ENCODE measurements at places on chromosomes 3 and 15.

DNA sequence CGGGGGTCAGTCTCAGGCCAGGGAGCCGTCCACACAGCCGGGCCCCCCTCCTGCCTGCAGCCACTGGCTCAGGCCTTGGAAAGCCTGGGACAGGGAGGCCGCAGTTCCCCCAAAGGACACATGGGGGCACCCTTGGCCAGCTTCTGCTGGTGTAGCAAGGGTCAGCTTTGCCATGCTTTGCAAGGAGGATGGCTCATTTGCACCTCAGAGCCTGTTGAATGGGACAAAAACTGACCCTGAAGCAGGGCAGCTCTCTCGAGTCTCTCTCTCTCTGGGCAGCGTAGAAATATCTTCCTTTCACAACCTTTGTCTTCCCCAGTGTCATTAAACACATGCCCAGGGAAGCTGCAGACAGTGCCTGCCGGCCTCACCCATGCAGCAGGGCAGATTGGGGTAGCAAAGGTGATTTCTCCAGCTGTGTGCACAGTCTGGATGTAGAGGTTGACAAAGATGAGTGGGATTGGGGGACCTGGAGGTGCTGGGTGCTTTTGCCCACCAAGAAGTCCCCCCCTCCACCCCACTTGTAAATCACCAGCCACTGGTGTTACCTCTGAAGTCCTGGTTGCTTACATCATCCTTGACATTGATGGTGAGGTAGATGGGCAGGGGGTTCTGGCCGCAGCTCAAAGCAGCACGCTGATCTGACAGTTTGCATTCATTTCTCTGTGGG lies 17.4 kb upstream of the EHD4 start:
- DNase-seq: peak; percentile 87

DNA sequence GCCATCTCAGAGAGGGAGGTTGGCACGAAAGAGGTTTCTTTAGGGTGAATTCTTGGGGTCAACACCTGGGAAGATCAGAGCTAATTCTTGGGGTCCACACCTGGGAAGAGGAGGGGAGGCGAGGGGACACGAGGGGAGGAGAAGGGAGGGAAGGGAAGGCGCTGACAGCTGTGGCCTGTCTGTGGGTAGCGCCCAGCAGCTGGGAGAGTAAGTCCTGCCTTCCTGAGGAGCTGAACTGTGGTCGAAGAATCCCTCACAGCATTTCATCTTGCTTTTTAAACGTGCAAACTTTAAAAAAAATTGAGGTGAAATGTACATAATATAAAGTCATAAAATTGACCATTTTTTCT lies 63.2 kb upstream of the CGNL1 start:
- no peak for DNase-seq

DNA sequence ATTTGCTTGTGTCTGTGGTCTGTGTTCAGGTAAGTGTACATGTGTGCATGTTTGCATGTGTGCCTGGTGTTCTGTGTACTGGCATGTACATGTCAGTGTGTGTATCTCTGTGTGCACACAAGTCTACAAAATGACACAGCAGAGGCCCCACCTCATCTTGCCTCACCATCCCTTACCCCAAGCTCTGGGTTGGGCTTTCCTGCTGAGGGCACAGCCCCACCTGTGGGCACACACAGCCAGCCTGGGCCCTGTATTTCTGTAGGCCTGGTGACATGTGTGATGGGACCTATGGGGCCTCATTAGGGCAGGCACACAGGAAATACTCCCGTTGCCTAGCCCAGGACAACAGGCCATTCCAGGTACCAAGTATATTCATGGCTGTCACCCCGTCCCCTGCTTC lies 13.5 kb downstream of the VIPR1 start:
- DNase-seq: no peak

DNA sequence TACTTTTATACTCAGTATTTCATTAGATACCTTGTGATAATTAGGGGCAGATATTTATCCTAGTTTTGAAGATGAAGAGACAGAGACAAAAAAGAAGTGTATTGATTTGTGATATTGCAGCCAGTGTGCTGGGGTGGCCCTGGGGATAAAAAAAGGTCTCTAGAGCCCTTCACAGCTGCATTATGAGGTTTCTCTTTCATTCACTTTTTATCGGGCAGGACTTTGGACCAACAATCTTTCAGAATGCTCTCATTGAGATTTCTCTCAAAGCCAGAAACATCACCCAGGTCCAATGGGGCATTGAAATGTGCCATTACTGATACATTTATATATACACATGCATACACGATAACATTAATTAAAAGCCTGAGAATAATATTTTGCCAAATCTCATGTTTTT lies 20.5 kb upstream of the SELENOT start:
- DNase-seq: no peak

DNA sequence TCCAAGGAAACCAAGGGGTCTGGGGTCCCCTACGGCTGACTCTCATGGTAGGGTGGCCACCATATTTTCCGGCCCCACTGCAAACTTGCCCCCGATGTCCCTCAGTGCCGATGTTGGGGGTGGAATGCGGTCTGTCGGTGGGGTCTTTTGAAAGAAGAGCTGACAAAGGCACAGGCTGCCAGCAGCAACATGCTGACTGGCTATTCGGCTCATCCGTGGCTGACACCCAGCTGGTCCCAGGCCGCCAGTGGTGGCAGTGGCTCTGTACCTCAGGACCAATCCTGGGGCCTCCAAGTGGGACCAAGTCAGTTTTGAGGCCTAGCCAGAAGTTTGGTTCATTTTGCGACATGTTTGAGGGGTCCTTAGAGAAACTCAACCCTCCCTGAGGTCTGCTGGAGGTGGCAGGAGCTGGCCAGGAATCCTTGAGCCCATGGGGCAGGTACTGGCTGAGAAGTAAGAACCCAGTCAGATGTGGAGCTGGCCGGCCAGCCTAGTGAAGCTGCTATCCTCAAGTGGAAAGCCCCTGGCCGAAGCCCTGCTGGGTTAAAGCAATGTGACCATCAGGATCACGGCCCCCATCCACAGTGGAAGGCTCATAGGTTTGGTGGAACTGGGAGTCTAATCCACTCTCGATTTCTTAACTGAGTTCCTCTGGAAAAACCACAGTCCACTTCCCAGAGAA lies 17.8 kb downstream of the BMF start:
- DNase-seq: no peak
